Effector memory CD8-positive, alpha-beta T cell (primary cell): ENCODE measurements at places on chromosomes 6 and 20.

DNA sequence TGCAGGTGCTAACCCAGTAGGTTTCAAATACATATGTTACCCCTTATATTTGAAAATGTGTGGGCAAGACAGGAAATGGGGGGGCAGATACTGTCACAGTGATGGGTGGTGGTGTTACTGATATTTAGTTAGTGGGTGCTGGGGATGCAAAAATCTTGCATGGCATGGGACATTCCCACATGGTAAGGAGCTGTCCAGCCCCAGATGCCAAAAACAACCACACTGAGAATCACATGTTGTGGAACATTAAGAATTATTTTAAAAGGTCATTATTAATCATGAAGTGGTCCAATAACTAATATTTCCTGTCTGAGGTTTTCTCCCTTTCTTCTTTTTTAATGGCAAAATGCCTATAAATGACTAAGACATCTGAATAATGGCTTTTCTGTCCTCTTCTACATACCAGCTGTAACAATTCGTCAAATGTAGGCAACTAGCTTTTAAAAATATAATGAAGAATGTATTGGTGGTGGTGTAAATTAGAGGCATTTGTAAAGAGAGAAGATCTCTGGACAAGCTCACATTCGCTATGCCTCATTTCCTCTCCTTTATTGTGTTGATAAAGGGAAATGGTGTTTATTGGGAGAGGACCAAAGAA lies 57.3 kb upstream of the SLC35B3 start:
- DNase-seq = no peak

- peak; percentile 53 for DNase-seq
Observed at GRCh38 chr6:4210629-4211419, 75.4 kb upstream of the ECI2 start.

DNA sequence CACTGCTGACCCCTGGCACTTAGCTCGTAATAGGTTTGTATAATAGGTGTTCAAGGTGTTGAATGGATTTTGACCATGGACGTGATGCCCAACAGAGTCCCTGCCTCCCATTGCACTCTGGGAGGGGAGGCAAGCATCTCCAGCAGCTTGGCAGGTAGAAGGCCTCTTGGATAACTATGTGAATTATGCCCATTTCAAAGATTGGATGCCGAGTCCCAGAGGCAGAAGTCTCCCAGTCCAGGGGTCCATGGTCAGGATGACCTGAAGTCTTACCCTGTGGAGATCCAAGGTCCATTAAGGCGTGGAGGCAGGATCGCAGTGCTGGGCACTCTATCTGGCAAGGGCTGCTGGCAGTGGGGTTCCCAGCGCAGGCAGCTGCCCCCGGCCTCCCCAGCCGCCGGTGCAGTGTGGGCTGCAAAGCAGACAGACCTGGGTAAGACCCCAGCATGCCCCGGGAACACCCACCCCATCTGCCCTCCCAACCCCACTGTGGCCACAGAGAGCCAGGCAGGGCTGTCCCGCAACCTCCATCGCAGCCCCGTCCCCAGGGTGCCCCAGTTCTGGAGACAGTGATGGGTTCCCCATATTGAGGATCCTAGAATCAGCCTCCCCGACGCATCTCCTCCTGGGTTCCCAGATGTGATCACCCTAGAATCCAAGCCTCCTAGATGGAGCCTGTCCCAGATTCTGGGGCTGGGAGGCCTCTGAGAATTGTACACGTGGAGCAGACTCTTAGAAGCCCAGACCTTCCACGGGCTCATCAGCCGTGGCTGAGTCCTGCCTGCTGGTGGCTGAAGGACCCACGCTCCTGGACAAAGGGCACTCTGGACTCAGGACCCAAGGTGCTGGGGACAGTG lies 44.6 kb downstream of the APCDD1L start:
- DNase-seq = no peak

DNA sequence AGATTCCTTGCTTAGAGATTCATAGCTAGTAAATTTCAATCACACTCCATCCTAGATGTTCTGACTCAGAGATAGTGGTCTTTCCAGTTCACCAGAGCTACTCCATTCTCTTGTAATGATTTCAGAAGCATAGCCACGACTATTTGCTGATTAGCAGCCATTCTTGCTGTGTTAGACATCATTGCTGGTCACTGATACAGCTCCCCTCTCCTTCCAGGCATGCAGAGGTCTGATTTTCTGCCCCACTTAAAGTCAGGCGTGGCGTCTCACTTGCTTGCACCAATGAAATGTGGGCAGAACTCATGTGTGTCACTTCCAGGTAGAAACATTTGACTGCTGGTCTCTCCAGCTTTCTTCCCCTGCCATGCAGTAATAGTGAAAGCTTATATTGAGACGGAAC lies 168.9 kb upstream of the JARID2 start:
- no peak for DNase-seq

GRCh38 chr6:93654548-93654947 lies 235.2 kb upstream of the EPHA7 start:
- no peak for DNase-seq

GRCh38 chr6:34223956-34224940 lies 12.4 kb upstream of the HMGA1 start:
- DNase-seq = peak; percentile 86

DNA sequence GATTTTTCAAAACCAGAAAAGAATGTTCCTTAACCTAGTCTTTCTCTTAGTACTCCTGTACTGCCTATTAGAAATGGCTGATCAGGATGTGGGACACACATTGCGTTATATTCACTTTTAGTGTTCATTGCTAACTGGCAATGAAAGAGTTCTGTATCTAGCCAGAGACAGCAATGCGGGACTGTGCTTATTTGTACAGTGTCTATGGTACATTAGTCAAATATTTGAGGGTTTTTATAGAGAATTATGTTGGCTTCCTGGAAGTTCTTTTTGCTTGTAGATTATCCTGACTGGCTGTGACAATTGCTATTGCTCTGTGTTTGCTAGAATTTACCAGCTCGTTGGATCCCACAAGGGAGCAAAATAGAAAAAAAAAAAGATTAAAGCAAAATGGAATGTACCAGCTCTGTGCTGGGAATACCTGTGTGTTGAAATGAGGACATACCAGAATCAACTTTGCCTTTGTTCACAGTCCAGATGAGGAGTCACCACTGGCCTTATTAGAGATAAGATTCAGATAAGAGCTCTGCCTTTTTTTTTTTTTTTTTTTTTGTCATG lies 22.4 kb upstream of the IFNGR1 start:
- no peak for DNase-seq

- no peak for DNase-seq
Observed at GRCh38 chr6:11731423-11731822, 47.2 kb downstream of the ADTRP start.

- no peak for DNase-seq
Observed at GRCh38 chr6:170292407-170293158, 1.7 kb upstream of the DLL1 start.

GRCh38 chr6:112122756-112123155 lies 35.4 kb downstream of the FAM229B start:
- no peak for DNase-seq
